ENCODE measurements at places on chromosomes 16 and 17. TPM values are rescaled to one million over a fixed set of nuclear protein-coding genes. Genes with fewer than 3 reads are reported as not detected.

- DNase-seq: no peak
Measured at GRCh38 chr16:57329718-57330327, 28.8 kb upstream of the CCL22 start.

- DNase-seq: no peak
Measured at GRCh38 chr17:42307362-42307927, 19.1 kb downstream of the STAT5A start.

DNA sequence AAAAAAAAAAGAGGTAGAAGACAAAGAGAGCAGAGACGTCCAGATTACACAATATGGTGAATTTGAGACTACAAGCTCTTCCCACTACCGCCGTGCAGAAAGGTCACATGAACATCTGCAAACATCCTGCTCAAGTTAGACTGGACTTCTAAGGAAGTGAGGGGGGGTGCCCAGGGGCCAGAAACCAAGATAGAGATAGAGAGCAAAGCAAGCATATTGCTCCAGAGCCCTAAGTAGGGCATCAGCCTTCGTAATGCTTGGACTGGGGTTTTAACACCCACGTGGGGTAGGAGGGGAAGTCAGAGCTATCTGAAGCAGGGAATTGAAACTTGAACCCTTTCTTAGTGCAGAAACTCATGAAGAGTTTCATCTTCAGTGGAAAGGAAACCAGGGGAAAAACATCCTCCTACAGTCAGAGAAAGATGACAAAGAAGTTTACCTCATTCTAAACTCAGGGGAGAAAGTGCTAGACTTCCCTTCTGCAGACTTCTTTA is 8.7 kb downstream of the CLEC19A start:
- peak; percentile 76 for DNase-seq

DNA sequence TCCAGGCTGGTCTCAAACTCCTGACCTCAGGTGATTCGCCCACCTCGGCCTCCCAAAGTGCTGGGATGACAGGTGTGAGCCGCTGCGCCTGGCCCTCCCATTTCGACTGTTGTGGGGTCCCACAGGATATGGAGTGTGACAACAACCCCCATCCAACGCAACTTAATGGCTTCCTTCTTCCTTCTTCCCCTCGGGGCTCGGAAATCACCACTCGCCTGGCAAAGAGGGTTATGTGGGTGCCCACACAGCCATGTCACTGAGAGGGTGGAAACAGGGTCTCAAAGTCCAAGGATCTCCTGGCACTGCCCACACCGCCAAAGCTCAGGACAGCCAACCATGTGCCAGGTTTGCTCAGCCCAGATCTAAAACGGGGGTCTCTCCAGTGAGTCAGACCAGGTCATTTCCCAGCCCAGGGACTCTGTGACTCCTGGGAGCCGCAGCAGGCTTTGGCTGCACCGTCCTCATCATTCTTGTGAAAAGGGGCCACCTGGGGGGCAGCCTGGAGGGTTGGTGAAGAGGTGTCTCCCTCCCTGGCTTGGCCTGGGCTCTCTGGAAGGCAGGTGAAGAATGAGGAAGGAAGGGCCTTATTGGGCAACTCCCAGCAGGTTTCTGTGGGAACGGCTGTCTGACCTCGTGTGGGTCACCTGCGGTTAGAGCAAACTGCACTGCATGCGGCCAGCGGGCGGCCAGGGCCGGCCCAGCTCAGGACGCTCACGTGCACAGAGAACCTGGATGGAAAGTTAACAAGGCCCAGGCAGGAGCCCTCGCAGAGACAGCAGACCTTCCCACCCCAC is 25.3 kb upstream of the LITAF start:
- DNase-seq: peak; percentile 88

- DNase-seq: no peak
Measured at GRCh38 chr16:998211-998610, 16.6 kb downstream of the SOX8 start.

Gene ATP2C2
- total RNA-seq: not detected

Gene ASGR2
- total RNA-seq: 0.46 TPM

Gene MFAP4
- 53.5 TPM for total RNA-seq
